ENCODE measurements at places on chromosomes 11 and 22. TPM values are rescaled to one million over a fixed set of nuclear protein-coding genes. Genes with fewer than 3 reads are reported as not detected.

- no peak for DNase-seq
These were observed 207.0 kb downstream of the TBC1D22A start for GRCh38 chr22:46969491-46969890.

DNA sequence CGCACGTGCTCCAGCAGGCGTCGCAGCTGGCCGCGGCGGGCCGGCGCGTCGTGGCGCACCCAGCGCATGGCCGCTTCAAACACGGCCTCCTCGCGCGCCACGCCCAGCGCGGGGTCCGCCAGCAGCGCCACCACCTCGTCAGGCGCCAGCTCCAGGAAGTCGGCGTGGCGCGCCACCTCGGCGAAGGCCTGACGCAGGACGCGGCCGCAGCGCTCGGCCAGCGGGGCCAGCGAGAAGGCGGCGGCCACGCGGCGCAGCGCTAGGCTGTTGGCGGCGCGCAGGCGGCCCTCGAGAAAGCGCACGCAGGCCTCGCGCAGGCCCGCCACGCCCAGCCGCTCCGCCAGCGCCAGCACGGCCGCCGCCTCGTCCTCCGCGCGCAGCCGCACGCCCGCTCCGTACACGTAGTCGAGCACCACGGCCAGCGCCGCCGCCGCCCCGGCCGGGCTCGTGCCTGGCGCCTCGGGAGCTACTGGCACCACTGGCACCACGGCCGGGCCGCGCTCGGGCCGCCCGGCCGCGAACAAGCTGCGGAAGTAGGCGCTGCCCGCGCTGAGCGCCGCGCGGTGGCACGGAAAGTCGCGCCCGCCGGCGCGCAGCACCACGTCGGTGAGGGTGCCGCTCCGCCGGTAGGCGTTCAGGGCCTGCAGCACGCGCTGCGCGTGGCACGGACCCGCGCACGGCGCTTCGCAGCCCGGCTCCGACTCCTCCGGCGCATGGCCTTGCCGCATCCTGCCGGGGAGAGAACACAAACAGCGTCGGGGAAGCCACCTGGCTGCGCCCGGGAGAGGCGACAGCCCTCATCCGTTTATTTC lies 2.9 kb downstream of the KLHL35 start:
- peak; percentile 69 for DNase-seq

- DNase-seq, result no peak
These were observed 41.4 kb downstream of the TTC17 start for GRCh38 chr11:43399983-43400630.

GRCh38 chr22:35840302-35840739 lies 122.6 kb downstream of the APOL5 start:
- no peak for DNase-seq

DNA sequence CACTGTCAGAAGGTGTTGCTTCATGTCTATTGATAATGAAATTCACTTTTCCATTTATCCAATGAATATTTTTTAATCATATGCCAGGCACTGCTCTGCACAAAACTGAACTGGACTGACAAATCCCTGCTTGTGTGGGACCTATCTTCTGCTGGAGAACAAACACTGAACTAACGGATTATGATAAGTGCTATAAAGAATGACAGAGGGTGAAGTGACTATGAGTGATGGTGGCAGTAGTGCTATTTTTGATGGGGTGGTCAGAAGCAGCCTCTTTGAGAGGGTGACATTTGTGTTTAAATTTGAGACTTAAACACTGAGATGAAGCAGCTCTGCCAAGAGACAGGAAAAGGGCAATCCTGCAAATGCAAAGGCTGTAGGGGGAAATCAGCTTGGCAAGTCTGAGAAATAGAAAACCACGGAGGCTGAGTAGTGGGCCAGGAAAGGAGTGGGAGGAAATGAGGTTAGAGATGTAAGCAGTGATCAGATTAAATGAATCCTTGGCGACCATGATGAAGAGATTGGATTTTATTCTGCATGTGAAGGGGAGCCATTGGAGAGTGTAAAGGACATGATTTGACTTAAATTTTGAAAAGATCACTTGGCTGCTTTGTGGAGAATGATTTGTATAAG lies 6.0 kb downstream of the TBCEL start:
- DNase-seq, result no peak

- DNase-seq, result no peak
These were observed 1.9 kb upstream of the MMP1 start for GRCh38 chr11:102799681-102800340.

SART1 gene
- 70.2 TPM for total RNA-seq
